Fibroblast of mammary gland (primary cell): ENCODE measurements at places on chromosomes 1 and 21.
A peak's percentile ranks its signal among the peaks of the same experiment; 100 is the strongest.

- no peak for DNase-seq
Observed at GRCh38 chr21:37673801-37674575, 242.3 kb downstream of the KCNJ6 start.

DNA sequence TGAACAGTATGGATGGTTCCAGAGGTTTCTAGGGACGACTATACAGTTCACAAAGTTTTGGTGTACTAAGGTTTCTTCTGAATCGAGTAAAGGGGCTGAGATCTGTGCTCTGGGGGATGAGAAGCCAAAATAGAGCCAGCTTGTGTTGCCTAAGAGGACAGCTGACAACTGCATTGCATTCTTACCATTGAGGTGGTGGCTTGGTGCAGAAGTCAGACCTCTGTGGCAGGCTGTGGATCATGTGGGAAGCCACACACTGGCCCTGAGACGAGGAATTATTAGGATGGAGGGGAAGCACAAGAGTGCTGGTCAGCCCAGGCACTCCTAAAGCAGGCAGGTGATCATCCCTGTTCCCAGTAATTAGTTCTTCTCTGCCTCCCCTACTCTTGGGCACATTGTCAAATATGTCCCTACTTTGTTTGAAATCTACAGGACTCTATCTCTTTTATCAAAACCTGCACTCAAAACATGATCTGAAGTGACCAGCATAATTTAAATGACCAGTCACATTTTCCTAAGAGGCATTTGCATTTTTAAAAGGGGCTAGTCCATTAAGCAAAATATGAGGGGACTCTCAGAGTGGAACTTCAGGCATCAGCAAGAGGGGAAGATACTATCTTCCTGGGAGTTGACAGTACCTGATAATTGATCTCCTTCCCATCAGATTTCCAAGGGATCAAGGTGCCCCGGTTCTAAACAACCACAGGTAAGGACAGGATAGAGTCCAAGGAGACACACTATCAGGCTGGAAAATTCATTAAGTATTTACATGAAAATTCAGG is at the start of gene FCRLB:
FCRLB (plus strand) TSS at position 589 of the 782 bp plus-strand sequence. CDS start 1,129 bp downstream, outside the sequence.
- no peak for DNase-seq

GRCh38 chr1:24152631-24153494 is 9.9 kb upstream of the IL22RA1 start:
- no peak for DNase-seq

GRCh38 chr1:29361686-29362085 is 125.4 kb downstream of the PTPRU start:
- no peak for DNase-seq

GRCh38 chr1:22646384-22646783 is 3.0 kb downstream of the C1QC start:
- no peak for DNase-seq

DNA sequence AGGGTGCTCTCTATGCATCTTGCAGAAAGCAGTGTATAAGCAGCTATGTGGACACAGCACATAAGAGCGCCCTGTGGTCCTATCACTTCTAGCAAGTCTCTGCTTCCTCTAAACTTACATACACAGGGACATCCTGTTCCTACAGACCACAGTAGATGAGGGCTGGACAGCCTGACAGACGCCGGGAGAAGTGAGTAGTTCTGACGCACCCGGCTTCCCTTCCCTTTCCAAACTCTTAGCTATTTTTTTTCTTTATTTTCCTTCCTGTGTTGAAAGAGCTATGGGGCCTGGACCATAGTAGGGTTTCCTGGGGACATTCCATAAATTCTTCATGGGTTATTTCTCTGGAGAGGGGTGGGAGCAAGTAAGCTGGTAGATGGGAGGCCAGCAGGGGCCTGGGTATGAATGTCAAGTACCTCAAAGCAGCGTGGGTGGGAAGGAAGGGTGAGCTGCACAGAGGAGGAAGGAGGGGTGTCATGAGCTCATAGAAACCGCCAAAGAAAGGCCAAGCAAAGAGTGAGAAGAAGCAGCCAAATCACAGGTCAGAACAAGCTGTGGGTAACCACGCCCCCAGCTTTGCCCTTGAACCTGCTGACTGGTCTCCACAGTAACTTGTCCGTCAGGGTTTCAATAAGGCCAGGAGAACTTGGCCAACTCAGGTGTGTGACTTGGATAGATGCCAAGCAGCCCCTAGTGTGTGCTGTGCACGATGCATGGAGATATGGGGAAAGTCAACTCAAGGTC is 36.6 kb downstream of the PLXNA2 start:
- peak; percentile 94 for DNase-seq

DNA sequence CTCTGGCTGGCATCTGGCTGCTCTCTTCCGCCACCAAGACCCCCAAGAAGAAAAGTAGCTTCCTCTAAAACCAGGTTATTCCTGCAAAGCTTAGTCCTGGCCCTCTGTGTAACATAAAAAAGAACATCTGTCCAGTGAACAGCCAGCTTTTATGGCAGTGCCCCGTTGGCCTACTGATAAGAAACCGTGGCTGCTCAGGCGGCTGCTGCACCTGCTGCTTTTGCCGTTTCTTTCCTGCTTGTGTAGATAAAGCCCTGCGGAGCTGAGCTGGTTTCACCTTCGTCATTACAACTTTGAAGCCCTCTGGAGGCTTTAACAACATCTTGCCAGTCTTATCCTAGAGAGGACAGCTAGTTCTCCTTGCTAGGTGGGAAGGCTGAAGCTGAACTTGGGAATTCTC is 20.5 kb downstream of the ELAPOR1 start:
- no peak for DNase-seq

DNA sequence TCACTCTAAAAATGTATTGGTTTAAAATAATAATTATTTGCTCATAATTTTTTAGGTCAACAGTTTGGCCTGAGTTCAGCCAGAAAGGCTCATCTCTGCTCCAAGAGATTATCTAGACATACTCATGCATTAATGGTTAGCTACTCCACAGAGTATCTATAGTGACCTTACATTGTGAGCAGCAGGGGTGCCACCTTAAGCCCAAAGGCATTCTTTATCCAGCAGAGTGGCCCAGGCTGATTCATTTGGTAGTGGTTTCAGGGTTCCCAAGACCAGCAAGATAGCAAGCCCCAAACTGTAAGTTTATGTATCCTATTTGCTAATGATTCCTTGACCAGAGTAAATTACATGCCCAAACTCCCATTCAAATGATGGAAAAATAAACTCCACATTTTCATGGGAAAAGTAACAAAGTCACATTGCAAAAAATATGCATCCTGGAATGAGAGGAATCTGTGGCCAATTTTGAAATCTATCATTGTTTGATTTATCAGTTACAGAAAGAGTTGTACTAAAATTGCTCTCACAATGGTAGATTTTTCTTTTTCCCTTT is 182.6 kb upstream of the KCNK2 start:
- DNase-seq = peak; percentile 7

GRCh38 chr1:33180226-33180910 is 1.5 kb downstream of the TRIM62 start:
- peak; percentile 73 for DNase-seq

GRCh38 chr1:153072806-153073726 is 1.7 kb upstream of the SPRR2B start:
- no peak for DNase-seq

- peak; percentile 71 for DNase-seq
Observed at GRCh38 chr21:14737922-14738321, 191.8 kb upstream of the SAMSN1 start.

GRCh38 chr1:29806646-29807319 is 570.5 kb downstream of the PTPRU start:
- DNase-seq = no peak

DNA sequence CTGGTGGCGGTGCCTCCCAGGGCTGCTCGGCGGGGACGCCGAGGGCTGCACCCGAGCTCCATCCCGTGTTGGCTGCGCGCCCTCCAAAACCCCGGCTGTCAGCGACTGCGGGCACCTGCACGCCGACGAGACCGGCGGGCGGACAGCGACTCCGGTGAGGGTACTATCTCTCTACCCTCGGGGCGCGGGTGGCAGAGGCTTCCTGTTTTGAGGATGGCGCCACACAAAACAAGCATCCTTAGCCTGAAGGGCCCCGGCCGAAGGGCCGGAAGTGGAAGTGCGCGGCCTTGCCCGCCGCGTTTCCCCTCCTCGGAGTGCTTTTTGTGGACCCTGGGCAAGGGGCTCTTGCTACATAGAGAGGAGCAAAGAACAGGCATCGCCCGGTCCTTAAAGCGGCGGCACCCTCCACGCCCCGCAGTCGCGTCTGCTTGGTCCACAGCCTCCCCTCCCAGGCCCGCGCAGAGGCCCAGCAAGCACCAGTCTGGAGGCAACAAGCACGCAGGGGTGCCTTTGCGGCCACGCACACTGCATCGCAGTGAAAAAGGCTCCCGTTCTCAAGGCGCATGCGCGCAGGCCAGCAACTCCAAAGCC is 561 bp upstream of the COQ8A start:
- DNase-seq = no peak

DNA sequence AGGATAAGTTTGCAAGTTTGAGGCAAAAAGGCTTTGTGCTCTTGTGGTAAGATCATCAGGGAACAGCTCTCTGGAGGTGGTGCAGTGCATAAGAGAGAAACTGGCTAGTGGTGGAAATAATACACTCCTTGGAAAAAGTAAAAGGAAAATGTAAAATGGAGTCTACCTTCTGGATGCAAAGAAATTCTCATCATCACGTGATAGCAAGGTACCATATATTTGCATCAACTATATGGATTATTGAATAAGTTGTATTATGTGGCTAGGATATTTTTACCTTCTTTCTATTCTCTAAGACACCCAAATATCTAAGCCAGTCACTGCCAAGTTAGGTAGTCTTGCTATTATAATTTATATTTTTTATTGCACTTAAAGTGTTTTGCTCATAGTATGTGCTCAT is 14.0 kb upstream of the LRRC7 start:
- no peak for DNase-seq
